ENCODE measurements at places on chromosomes 6 and 20. TPM values are rescaled to one million over a fixed set of nuclear protein-coding genes. Genes with fewer than 3 reads are reported as not detected.

The CTAGE9 gene
- not detected for total RNA-seq

The SEMG1 gene
- not detected for total RNA-seq

The GTSF1L gene
- not detected for total RNA-seq

The HACE1 gene
- 3.2 TPM for total RNA-seq

The ZKSCAN3 gene
- 1.9 TPM for total RNA-seq

The COL9A1 gene
- total RNA-seq = not detected
